ENCODE measurements at places on chromosomes 1 and 21. TPM values are rescaled to one million over a fixed set of nuclear protein-coding genes. Genes with fewer than 3 reads are reported as not detected.

OR2L5 gene
- polyA plus RNA-seq: not detected

DIRAS3 gene
- polyA plus RNA-seq: 0.40 TPM

IGSF3 gene
- 7.3 TPM for polyA plus RNA-seq

SERINC2 gene
- polyA plus RNA-seq: 23.3 TPM

ZMYND12 gene
- polyA plus RNA-seq: 0.90 TPM

RCSD1 gene
- 0.18 TPM for polyA plus RNA-seq

IARS2 gene
- 29.7 TPM for polyA plus RNA-seq

CELA3A gene
- not detected for polyA plus RNA-seq

TPTE gene
- polyA plus RNA-seq: not detected

RBBP5 gene
- polyA plus RNA-seq: 12.1 TPM

FAM177B gene
- polyA plus RNA-seq: not detected

HES3 gene
- polyA plus RNA-seq: 7.7 TPM

NASP gene
- polyA plus RNA-seq: 1,039 TPM

PROK1 gene
- polyA plus RNA-seq: not detected

GPR37L1 gene
- 0.19 TPM for polyA plus RNA-seq

CNR2 gene
- polyA plus RNA-seq: not detected

SLC19A1 gene
- 37.4 TPM for polyA plus RNA-seq

FABP3 gene
- polyA plus RNA-seq: 50.2 TPM

DBT gene
- polyA plus RNA-seq: 6.8 TPM

S100A13 gene
- polyA plus RNA-seq: 182 TPM

CFH gene
- polyA plus RNA-seq: not detected

Measured in GM23338 (cell line).